ENCODE measurements at places on chromosomes 16 and 17. TPM values are rescaled to one million over a fixed set of nuclear protein-coding genes. Genes with fewer than 3 reads are reported as not detected.

GRCh38 chr17:55607731-55608341 lies 96.6 kb upstream of the SMIM36 start:
- no peaks in the 10 kb centered on the region for H3K4me1 ChIP-seq
- H3K27me3 ChIP-seq, result no peaks in the 10 kb centered on the region
- no peaks in the 10 kb centered on the region for H3K36me3 ChIP-seq
- H3K27ac ChIP-seq, result peak overlapping the region; percentile 26

- DNase-seq, result no peak
- H3K27ac ChIP-seq, result no peak overlapping the region
- no peaks in the 10 kb centered on the region for H3K4me1 ChIP-seq
Measured at GRCh38 chr16:25089351-25089750, 22.2 kb upstream of the LCMT1 start.

GRCh38 chr17:18362698-18363100 lies 651 bp downstream of the SHMT1 start:
- H3K36me3 ChIP-seq, result peaks cover 27% of the 10 kb centered on the region
- no peaks in the 10 kb centered on the region for H3K27me3 ChIP-seq
- no peaks in the 10 kb centered on the region for H3K4me1 ChIP-seq
- peak overlapping the region; percentile 97 for H3K4me3 ChIP-seq
- DNase-seq, result peak; percentile 63

DNA sequence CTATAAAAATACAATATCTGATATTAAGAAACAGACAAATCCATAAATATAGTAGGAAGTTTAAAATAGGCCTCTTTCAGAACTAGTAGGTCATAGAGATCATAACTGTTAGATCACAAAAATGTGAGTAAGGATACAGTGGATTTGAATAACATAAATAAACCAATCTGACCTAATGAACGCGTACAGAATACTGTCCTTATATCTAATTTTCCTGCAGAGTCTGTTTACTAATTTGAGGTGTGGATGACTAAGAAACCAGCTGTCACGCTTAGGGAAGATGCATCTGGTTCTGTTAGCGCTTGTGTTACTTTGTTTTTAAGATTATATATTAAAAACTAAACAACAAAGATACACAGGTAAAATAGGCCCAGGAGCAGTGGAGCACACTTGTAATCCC lies 14.8 kb downstream of the CPD start:
- peaks cover 15% of the 10 kb centered on the region for H3K36me3 ChIP-seq
- H3K27me3 ChIP-seq, result no peaks in the 10 kb centered on the region
- no peak overlapping the region for H3K4me3 ChIP-seq
- H3K27ac ChIP-seq, result no peak overlapping the region

GRCh38 chr17:43813386-43813785 lies 19.6 kb downstream of the MPP3 start:
- no peak for DNase-seq
- no peak overlapping the region for H3K4me3 ChIP-seq
- H3K27me3 ChIP-seq, result no peaks in the 10 kb centered on the region
- H3K36me3 ChIP-seq, result no peaks in the 10 kb centered on the region

- H3K36me3 ChIP-seq, result no peaks in the 10 kb centered on the region
- DNase-seq, result no peak
- H3K4me1 ChIP-seq, result no peaks in the 10 kb centered on the region
- H3K27me3 ChIP-seq, result no peaks in the 10 kb centered on the region
Measured at GRCh38 chr16:9772526-9773225, 409.6 kb downstream of the GRIN2A start.

- no peak for DNase-seq
- peak overlapping the region; percentile 0 for H3K4me3 ChIP-seq
- H3K4me1 ChIP-seq, result no peaks in the 10 kb centered on the region
- H3K36me3 ChIP-seq, result no peaks in the 10 kb centered on the region
- no peak overlapping the region for H3K27ac ChIP-seq
Measured at GRCh38 chr17:49746791-49747490, 17.0 kb downstream of the FAM117A start.

DNA sequence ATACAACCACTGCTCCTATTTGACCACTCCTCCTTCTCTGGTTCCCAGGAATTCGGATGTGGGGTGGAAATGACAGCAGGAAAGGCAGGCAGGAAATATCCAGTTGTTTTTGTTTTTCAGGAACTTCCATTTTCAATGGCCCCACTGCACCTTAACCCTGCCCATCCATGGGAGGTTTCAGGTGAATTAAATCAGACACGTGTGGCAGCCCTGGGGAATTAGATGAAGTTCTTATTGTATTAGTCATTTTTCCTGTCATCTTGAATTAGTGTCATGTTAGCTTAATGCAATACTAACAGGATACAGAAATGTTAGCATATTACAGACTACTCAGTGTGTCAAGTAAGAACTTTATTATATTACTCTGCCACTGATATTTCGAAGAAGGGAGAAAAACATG lies 146.4 kb downstream of the CHD9NB start:
- no peaks in the 10 kb centered on the region for H3K36me3 ChIP-seq
- H3K4me3 ChIP-seq, result no peak overlapping the region
- H3K27ac ChIP-seq, result no peak overlapping the region
- no peaks in the 10 kb centered on the region for H3K4me1 ChIP-seq
- no peak for DNase-seq

DNA sequence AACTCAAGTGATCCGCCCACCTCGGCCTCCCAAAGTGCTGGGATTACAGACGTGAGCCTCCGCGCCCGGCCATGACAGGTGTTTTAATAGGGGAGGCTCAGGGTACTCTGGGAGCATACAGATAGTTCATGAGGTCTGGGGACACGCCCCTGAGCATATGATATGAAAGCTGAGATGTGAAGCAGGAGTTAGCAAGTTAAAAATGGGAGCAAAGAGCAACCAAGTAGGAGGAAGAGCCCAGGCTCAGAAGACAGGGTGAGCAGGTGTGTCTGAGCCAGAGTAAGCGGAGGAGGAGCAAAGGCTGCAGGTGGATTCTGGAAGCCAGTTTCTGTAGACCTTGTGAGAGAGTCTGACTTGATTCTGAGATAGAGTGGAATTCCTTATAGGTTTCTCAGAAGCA lies 103.6 kb downstream of the DNAH9 start:
- no peaks in the 10 kb centered on the region for H3K27me3 ChIP-seq
- no peak for DNase-seq
- H3K27ac ChIP-seq, result no peak overlapping the region
- no peaks in the 10 kb centered on the region for H3K36me3 ChIP-seq
- no peaks in the 10 kb centered on the region for H3K4me1 ChIP-seq

- no peaks in the 10 kb centered on the region for H3K27me3 ChIP-seq
- DNase-seq, result no peak
- no peaks in the 10 kb centered on the region for H3K36me3 ChIP-seq
- H3K4me1 ChIP-seq, result no peaks in the 10 kb centered on the region
- no peak overlapping the region for H3K27ac ChIP-seq
- H3K4me3 ChIP-seq, result no peak overlapping the region
Measured at GRCh38 chr16:59146140-59146539, 412.0 kb upstream of the GOT2 start.

DNA sequence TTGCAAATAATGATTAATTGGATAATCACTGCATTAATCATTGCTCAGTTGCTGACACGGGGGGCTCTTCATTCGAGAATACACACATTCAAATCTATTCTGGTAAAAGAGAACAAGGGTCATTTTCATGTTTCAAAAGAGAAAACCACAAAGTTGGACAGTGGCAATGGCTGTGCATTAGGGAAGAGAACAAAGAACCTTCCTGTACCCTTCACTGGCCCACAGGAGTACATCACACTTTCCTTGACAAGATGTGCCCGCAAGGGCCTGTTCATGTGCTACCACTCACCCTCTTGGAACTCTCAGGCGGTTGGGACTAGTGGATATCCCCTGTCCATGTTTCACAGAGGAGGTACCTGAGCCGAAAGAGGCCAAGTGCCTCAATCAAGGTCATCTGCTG lies 223.2 kb downstream of the ZFHX3 start:
- H3K4me3 ChIP-seq, result no peak overlapping the region
- no peak overlapping the region for H3K27ac ChIP-seq
- DNase-seq, result no peak
- H3K27me3 ChIP-seq, result no peaks in the 10 kb centered on the region

- no peaks in the 10 kb centered on the region for H3K27me3 ChIP-seq
- DNase-seq, result no peak
- H3K4me1 ChIP-seq, result peaks cover 27% of the 10 kb centered on the region
- H3K4me3 ChIP-seq, result no peak overlapping the region
- no peak overlapping the region for H3K27ac ChIP-seq
Measured at GRCh38 chr17:49455272-49455861, 39.7 kb upstream of the NGFR start.

- H3K27ac ChIP-seq, result no peak overlapping the region
- no peak for DNase-seq
- H3K4me3 ChIP-seq, result no peak overlapping the region
- peaks cover 6% of the 10 kb centered on the region for H3K27me3 ChIP-seq
- no peaks in the 10 kb centered on the region for H3K36me3 ChIP-seq
Measured at GRCh38 chr17:18626152-18626870, 17.9 kb downstream of the TBC1D28 start.

GRCh38 chr17:19284005-19284959 lies 47.1 kb downstream of the EPN2 start:
- H3K4me1 ChIP-seq, result no peaks in the 10 kb centered on the region
- peaks cover 18% of the 10 kb centered on the region for H3K36me3 ChIP-seq
- no peak for DNase-seq
- no peak overlapping the region for H3K27ac ChIP-seq
- no peaks in the 10 kb centered on the region for H3K27me3 ChIP-seq
- H3K4me3 ChIP-seq, result no peak overlapping the region

DNA sequence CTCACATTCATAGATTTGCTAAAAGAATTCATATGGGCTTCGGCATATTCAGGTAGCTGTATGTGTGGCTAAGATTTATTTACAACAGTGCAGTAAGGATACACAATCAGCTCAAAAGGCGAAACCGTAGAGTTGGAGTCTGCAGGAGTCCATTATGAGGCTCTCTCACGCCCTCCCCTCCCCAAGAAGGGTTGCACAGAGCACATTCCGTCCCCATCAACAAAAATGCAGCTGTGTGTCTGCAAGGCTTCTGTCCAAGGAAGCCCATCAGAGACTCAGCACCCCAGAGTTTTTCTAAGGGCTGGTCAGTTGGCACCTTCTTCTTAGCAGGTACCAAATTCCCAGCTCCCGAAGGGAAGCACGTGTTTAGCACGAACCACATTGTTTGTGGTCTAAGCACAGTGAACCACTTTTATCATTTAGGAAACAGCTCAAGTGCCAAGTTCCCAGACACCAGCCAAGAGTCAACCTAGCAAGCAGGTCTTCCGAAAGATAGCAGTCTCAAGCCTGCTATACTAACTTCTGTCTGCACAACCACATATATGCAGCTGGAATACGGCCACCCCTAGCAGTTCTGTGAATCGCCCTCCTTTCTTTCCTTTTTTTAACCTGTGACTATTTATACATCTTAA lies 28.5 kb upstream of the MEAK7 start:
- no peak for DNase-seq
- H3K27ac ChIP-seq, result peak overlapping the region; percentile 78
- no peaks in the 10 kb centered on the region for H3K27me3 ChIP-seq
- H3K36me3 ChIP-seq, result no peaks in the 10 kb centered on the region

- H3K27me3 ChIP-seq, result no peaks in the 10 kb centered on the region
- no peaks in the 10 kb centered on the region for H3K36me3 ChIP-seq
- no peak for DNase-seq
- H3K4me3 ChIP-seq, result no peak overlapping the region
- no peak overlapping the region for H3K27ac ChIP-seq
- no peaks in the 10 kb centered on the region for H3K4me1 ChIP-seq
Measured at GRCh38 chr16:51710905-51711563, 560.0 kb upstream of the SALL1 start.

- no peak overlapping the region for H3K27ac ChIP-seq
- H3K36me3 ChIP-seq, result no peaks in the 10 kb centered on the region
- DNase-seq, result no peak
- H3K4me3 ChIP-seq, result no peak overlapping the region
- H3K27me3 ChIP-seq, result peaks cover 37% of the 10 kb centered on the region
Measured at GRCh38 chr17:3959921-3960601, 4.2 kb downstream of the ATP2A3 start.

- no peak for DNase-seq
- H3K4me1 ChIP-seq, result peaks cover 7% of the 10 kb centered on the region
- H3K27me3 ChIP-seq, result no peaks in the 10 kb centered on the region
- peak overlapping the region; percentile 95 for H3K27ac ChIP-seq
- peak overlapping the region; percentile 97 for H3K4me3 ChIP-seq
Measured at GRCh38 chr16:87317750-87318644, 805 bp upstream of the C16orf95 start.

DNA sequence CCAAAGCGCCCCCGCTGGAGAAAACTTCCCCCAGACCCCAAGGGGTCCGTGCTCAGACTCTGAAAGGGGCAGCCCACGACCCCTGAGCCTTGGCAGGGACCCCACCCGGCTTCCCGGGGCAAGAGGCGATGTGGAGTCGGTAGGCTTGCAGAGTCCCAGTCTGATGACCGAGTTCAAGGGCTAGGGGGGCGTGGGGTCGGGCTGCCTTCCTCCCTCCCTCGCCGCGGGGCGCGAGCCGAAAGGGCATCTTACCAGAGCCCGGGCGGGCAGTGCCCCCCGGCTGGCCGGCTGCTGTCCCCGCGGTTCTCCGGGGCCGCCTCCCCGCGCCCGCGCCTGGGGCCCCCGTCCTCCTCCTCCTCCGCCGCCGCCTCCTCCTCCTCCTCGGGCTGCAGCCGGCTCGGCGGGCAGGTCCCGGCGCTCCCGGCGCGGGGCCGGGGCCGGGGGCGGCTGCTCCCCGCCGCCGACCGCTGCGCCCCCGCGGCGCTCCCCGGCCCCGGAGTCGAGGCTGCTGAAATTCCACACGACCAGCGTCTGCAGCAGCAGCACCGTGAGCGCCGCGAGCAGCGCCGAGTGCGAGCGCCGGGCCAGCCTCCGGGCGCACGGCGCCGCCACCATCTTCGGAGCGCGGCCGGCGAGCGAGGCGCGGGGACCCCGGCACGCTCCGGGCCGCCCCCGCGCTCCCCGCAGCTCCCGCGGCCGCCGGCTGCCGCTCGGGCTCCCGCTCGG lies 415 bp downstream of the XYLT1 start:
- no peak for DNase-seq
- H3K27ac ChIP-seq, result peak overlapping the region; percentile 90
- peak overlapping the region; percentile 74 for H3K4me3 ChIP-seq

- no peaks in the 10 kb centered on the region for H3K4me1 ChIP-seq
- no peak overlapping the region for H3K27ac ChIP-seq
- no peak for DNase-seq
- peaks cover 12% of the 10 kb centered on the region for H3K27me3 ChIP-seq
- no peak overlapping the region for H3K4me3 ChIP-seq
Measured at GRCh38 chr16:85174871-85175723, 62.8 kb upstream of the CIBAR2 start.

The MYL4 gene
- not detected for total RNA-seq

The TBX6 gene
- total RNA-seq, result 0.66 TPM

The WFIKKN2 gene
- 2.2 TPM for total RNA-seq

The HAS3 gene
- 3.3 TPM for total RNA-seq

The NKD1 gene
- total RNA-seq, result 92.4 TPM

The ZNHIT3 gene
- 31.5 TPM for total RNA-seq

The KRTAP16-1 gene
- not detected for total RNA-seq

The SLC25A11 gene
- total RNA-seq, result 34.3 TPM

The HIC1 gene
- 58.0 TPM for total RNA-seq

The PHOSPHO1 gene
- 1.3 TPM for total RNA-seq

The KRTAP3-1 gene
- total RNA-seq, result not detected
